ENCODE measurements at places on chromosomes 5 and 9.

GRCh38 chr5:126016256-126016655, 407.0 kb upstream of the GRAMD2B start:
- no peak for DNase-seq

DNA sequence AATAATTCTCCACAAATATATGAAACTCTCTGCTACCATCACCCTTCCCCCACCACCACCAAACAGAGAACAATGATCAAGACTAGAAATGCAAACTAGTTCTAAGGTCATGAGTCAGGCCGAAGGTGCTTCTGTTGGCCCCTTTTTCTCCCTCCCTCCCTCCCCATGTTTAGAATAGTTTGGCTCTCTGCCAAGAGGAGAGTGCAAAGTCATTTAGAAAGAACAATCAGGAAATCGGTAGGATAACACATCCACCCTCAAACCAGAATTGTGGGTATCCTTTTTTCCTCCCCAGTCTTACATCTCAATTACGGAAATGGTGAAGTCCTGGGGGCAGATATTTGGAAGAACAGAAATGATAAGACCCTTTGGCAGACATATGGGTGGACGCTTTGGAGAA, 170.1 kb downstream of the SLF1 start:
- DNase-seq = no peak

DNA sequence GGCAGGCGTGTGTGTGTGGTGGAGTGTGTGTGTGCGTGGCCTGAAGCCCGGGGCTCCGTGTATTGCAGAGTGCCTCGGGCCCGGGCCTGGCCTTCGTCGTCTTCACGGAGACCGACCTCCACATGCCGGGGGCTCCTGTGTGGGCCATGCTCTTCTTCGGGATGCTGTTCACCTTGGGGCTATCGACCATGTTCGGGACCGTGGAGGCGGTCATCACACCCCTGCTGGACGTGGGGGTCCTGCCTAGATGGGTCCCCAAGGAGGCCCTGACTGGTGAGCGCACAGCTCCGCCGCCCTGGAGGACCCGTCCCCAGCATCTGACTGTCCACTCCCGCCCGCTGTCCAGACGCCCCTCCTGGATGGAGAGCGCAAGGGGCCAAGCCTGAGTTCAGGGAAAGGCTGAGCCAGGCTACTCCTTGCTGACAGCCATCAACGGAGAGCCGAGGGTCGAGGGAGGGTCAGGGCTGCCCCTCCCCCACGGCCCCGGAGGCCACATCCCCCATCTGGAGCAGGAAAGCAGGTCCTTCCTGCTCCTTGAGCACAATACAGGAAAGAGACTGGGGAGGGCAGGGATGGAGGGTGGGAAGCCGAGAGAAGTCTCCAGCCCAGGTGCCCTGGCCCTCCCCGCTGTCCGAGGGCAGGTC, 18.4 kb downstream of the SLC6A18 start:
- no peak for DNase-seq

DNA sequence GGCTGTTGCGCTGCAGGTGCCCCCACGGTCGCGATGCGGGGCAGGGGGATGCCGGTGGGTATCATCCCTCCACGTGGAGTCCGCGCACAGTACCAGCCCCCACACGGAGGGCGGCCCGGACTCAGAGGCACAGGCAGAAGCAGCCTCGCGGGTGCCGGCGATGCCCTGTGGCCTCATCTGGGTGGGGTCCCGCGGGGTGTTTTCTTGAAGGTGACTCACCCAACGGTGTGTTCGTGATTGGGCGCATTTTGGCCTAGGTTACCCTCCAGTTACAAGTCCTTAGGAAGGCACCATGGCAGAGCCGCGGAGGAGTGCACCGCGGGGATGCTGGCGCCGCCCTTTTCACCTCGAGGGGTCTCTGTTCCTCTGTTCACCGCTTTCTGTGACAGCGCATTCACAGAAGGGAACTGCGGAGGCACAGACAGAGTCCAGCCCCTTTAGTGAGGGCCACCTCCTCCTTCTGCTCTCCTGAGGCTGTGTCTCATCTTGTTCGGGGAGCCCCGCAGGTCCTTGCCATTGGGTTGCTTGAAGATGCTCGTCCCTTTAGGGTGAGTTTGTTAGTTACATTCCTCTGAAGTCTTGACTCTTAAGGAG, 21.6 kb upstream of the EXOC3 start:
- no peak for DNase-seq

- DNase-seq = peak; percentile 70
These were observed 11.9 kb upstream of the SRFBP1 start for GRCh38 chr5:121949885-121950284.

- no peak for DNase-seq
These were observed 253.9 kb upstream of the PCSK5 start for GRCh38 chr9:75636427-75637045.

GRCh38 chr9:91298311-91298710, 63.4 kb downstream of the AUH start:
- no peak for DNase-seq

- DNase-seq = no peak
These were observed 546.2 kb downstream of the DMRTA1 start for GRCh38 chr9:22992780-22993179.

DNA sequence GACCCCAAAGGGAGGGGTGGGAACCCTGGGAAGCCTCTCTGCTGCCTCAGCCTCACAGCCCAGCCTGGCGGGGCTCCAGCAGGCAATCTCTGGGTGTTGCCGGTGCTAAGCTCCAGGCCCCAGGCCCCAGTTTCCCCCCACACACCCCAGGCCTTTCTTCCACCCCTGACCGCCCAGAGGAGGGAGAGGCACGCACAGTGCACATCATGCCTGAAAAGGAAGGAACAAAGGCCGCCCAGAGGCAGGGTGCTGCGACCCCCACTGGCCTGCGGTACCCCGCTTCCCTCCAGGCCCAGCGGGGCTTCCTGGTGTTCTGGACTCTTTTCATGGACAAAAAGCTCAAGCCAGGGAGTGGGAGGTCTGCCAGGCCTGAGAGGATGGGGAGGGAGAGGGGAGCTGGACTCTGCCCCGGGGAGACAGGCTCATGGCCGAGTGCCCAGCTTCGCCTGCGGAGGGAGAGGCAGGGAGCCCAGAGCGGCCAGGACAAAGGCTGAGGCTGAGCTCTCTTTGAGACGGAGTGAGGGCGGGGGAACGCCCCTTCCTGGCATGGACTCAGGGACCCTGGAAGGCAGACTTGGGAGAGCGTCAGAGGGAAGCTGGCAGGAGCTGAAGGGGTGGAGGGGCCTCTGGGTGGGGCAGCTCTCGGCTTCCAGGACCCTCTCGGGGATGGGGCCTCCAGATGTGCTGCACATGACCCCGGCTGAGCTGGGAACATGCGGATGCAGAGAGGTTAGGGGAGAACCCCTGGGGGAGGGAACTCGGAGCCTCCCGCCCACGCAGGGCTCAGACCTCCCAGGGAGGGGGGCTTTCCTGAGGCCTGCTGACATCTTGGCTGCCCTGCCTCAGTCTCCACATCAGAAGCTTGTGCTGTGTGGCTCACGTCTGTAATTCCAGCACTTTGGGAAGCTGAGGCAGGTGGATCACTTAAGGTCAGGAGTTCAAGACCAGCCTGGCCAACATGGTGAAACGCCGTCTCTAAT, 1.8 kb upstream of the ENTPD2 start:
- DNase-seq = no peak

DNA sequence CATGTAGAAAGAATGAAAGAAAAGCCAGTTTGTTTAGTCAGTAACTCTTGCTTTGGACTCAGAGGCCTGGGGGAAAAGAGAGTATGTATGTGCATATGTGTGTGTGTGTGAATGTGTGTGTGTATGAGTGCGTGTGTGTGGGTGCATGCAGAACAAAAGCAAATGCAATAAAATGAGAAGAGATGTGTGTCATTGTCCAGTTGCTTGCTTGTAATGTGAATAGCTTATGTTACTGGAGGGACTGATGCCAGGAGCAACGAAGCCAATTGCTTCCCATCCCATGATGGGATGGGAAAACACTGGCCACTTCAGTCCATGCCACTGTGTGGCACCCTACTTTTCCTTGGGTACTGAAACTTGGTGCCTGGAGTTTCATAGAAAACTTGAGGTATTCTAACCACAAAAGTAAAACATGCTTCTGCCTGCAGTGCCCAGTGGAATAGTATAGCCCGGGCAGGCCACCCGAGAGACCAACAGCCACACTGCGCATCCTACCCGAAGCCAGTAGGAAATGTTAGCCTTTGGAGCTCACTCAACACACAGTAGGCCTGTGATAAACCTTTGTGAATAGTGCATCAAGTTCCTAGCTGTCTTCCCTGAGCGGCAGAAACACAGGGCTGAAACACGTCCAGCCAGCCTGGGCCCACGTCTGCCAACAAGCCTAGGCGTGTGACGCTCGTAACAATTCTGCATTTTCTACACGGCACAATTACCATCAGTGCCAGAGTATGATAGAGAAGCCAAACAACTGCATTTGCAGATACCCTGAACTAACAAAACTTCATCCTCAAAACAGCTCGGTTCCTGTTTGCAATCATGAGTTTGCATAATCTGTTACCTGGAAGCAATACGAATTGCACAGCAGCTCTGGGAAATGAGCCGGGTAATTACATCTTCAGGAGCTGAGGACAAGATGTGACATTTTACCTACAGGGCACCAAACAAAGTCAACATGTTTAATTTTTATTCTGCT, 198.1 kb downstream of the SYK start:
- no peak for DNase-seq

DNA sequence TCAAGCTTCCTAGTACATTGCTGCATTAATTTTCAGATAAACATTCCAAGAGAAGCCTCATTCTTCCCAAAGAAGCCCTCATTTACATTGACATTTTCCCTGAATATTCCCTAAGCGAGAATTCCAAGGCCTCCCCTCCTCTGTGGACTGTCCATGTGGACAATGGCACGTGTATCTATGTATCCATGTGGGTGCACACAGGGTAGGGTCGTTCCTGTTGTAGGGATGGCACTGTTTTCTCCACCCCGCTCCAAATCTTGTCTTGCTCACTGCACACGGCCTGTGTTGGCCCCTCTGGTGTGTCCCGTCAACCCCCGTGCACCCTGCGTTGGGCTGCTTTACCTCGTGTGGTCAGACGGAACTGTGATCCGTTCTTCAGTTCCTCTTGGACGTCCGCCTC, 104.7 kb upstream of the IRX2 start:
- DNase-seq = no peak

DNA sequence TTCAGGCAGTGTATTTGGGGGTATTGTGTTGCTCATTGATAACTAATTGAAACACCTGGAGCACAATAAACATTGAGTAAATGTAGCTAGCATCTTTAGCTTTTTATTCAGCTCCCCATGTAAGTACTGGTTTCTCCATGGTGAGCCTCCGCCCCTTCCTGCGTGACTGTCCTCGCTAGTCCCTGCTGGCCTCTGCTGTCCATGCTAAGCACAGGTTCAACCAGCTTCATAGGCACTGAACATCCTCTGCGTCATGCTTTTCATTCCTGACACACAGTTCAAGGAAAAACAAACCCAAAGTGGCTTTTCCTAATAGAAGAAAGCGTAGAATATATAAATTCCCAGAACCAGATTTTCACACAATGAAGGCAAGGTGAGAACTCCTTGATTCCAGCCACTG, 27.3 kb upstream of the DAP start:
- DNase-seq = no peak

All from mesenchymal stem cell (in vitro differentiated cells and primary cell).